ENCODE measurements at places on chromosomes 1 and 21. TPM values are rescaled to one million over a fixed set of nuclear protein-coding genes. Genes with fewer than 3 reads are reported as not detected.

- DNase-seq = no peak
Measured at GRCh38 chr21:39453571-39454179, 1.9 kb downstream of the SH3BGR start.

DNA sequence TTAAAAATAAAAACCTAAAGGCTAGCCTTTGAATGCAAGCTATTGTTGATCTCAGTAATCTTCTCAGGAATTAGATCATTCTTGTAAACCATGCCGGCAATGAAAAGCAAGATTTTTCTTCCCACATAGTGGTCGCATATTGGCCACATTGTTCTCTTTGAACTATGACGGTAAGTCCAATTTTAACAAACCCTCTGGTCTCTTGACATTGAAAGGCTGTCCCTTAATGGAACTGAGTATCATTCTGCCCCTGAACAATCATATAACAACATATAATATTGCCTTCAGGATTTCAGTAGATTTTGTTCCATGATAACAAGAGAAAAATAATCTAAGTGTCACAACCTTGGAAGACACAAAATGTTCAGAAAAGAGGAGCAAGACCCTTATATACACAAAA is 1.3 kb downstream of the TNNI3K start:
- no peak for DNase-seq

DNA sequence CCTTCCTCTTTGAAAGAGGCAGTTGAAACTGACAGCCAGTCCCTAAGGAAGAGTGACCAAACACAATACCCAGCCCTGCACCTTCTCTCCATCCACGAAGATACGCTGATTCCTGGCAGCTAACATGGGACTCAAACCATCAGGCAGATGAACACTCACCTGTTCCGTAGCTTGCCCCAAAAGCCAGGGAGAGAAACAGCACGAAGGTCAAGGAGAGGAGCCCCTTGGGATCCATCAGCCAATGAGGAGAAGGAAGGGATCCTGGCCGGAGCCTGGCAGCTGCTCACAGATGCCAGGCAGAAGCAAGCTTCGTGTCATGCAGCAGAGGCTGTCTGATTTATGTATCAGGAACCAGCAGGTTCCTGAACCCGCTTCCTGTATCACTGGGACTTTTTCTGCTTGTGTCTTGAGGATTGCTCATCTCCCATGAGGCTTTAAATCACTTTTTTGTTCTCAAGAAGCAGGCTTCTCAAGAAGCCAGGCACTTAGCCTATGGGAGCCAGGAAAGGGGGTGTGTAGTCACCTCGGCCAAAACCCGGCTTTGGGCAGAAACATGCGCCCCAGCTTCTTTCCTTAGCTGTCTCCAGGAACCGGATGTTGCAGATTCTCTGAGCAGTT is at the start of gene SLAMF1:
SLAMF1 (minus strand) TSS at position 334 of the 618 bp plus-strand sequence; CDS start at position 235, 99 bp downstream.
- no peak for DNase-seq

- no peak for DNase-seq
Measured at GRCh38 chr1:31447210-31447609, 34.2 kb downstream of the SERINC2 start.

Gene PDC
- total RNA-seq = not detected

Gene NUP210L
- total RNA-seq = 0.28 TPM

Measured in right atrium auricular region (tissue), 2 donors.